ENCODE measurements at places on chromosomes 13 and 19. TPM values are rescaled to one million over a fixed set of nuclear protein-coding genes. Genes with fewer than 3 reads are reported as not detected.

Gene JAK3
- total RNA-seq = 0.09 TPM

Gene VSTM2B
- total RNA-seq = not detected

Gene EXOC3L2
- 0.17 TPM for total RNA-seq

Gene ADAMTSL5
- total RNA-seq = not detected

Gene IGFL2
- total RNA-seq = not detected

Gene LYPD5
- total RNA-seq = 2.9 TPM

- no peak for DNase-seq
These were observed 320.6 kb downstream of the ITGBL1 start for GRCh38 chr13:101773062-101773461.

DNA sequence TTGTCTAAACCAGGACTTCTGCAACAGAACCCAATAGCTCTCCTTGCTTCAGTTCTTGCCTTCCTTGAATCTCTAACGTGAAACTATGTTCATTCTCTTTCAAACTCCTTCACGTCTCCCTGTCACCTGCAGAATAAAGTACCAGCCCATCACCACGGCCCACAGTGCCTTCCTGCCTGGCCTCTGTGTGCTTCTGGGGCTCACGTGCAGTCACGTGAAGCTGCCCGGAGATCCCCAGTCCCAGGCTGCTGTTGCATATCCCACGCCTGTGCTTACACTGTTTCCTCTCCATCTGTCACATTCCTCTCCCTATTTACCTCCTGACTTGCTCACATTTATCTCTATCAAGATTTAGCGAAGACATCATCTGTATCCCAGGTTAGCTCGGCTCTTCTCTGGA, 102.8 kb downstream of the STARD13 start:
- DNase-seq = no peak

GRCh38 chr19:16403151-16403977, 68.4 kb downstream of the EPS15L1 start:
- DNase-seq = no peak

DNA sequence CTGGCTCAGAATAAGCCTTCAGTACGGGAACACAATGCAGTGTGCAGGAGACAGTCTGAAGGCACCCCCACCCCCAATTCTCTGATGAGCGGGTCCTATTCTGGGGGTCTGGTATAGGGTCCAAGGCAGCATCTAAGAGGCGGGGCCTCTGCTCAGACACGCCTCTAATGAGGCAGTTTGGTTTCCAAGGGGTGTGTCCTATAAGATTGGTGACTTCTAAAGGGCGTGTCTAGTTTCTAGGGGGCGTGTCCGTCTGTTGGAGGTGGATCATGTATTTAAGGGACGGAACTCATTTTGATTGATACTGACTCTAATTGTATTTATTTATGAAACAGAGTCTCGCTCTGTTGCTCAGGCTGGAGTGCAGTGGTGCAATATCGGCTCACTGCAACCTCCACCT, 8.7 kb downstream of the FIZ1 start:
- peak; percentile 39 for DNase-seq

GRCh38 chr13:20446405-20446804, 79.3 kb downstream of the CRYL1 start:
- no peak for DNase-seq

- DNase-seq = no peak
These were observed 227.4 kb downstream of the TUBA3C start for GRCh38 chr13:18954254-18954653.

DNA sequence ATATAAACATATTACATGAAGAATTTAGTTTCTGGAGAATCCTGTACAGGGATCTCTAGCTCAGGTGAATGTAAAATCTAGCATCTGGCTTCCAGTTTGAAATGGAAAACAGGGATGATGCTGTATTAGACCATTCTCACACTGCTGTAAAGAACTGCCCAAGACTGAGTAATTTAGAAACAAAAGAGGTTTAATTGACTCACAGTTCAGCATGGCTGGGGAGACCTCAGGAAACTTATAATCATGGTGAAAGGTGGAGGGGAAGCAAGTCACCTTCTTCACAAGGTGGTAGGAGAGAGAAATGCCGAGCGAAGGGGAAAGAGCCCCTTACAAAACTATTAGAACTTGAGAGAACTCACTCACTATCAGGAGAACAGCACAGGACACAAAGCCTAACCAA, 17.0 kb upstream of the N4BP2L2 start:
- no peak for DNase-seq

GRCh38 chr19:56538761-56539263, at the start of gene ZFP28:
TSS of gene ZFP28 (plus strand) at chr19:56538948. CDS start at chr19:56539019, 71 bp downstream.
- no peak for DNase-seq

DNA sequence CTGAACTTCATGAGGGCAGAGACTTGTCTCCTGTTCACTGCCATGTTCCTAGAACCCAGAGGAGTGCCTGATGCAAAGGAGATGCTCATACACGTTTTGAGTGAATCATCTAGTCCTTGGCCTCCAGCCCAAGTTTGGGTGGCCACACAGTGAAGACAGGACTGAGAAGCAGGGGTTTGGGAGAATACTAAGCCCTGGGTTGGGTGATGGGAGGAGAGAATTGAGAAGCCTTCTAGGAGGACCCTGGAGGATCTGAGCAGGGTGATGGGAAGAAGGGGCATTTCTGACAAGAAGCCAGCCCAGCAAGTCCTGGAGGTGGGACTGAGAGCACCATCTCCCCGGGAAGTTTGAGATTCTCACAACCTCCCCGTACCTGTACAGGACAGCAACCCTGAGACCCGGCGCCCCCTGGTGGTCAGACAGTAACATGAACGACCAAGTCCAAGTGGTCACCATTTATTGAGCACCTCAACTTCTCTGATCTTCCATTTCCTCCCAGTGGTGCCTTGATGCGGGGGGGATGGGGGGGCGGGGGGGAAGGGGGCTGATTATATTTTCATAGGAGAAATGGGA, 11.0 kb downstream of the CTU1 start:
- peak; percentile 63 for DNase-seq

GRCh38 chr13:98273824-98274742, 97.0 kb upstream of the RNF113B start:
- DNase-seq = no peak

DNA sequence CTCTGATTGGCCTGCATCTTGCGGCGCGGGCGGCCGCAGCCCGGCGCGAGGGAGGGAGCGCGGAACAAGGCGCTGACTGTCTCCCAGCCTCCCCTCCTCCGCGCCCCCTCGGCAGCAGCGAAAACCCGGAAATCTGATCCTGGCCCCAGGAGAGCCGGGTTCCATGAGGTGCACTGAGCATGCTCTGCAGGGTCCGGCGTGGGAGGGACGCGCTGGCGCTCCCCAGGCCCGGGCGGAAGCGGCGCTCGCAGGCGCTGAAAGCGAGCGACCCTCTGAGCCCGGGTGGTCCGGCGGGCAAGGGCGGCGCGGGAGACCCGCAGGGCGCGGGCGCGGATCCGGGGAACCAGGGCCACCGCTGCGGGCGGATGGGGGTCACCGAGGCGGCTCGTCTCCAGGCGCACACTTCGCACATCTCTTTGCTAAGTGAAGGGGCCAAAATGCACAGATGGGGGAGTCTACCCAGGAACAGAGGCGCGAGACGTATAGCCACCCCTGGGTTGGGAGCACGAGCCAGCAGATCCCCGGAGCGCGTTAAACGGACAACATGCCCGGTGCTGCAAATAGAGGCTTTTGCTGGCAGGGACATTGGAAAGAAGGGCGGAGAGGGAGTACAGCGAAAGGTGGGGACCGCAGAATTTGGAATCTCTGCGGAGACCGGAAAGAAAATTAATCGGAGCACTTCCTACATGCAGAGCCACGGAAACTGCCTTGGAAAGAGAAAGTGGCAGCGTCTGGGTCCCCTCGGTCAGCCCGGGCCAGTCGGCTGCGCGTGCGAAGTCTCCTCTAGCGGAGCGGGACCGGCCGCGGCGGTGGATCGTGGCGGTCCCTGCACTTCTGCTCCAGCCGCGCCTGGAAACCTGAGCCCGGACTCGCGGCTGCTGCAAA, 510 bp upstream of the PCDH9 start:
- peak; percentile 90 for DNase-seq

DNA sequence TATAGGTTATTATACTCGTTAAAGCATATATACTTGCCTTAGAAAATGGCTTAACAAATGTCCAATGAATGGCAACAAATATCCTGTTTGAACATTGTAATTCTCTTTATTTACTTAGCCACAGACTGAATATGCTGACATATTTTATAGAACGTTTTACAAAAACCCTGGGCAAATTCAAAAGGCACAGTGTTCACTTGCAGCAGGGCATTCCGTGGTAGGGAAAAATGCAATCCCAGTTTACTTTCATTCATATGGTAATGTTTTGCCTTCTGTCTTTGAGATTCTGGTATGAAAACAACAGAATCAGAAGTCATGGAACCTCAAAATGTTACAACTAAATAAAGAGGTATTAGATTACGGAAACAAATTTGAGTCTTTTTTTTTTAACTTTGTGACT, 56.2 kb upstream of the MYCBP2 start:
- no peak for DNase-seq

DNA sequence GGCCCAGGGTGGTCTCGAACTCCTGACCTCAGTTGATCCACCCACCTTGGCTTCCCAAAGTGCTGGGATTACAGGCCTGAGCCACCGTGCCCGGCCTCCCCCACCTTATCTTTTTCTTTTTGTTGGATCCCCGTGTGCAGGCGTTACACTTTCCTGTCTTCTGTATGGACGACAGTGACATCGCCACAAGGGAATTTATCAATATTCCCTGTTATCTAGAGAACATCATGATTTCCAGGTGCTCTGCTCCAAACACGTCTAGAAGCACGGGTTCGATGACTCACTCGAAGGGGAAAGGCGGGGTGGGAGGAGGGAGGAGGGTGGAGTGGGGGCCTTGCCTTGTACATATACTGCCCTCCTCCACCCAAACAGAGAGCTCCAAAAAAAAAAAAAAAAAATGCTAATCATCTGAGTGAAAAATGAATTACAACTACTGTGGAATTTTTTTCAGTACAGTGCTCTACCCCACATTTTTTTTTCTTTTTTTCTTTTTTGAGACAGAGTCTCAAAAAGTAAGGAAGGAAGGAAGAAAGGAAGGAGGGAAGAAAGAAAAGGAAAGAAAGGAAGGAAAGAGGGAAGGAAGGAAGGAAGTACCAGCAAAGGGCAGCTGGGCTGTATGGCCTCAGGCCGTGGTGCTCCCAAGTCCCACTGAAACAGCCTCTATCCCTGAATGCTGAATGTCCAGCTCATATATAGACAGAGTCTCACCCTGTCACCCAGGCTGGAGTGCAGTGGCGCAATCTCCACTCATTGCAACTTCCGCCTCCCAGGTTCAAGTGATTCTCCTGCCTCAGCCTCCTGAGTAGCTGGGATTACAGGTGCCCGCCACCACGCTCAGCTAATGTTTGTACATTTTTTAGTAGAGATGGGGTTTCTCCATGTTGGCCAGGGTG, 36.8 kb downstream of the INSR start:
- peak; percentile 87 for DNase-seq

DNA sequence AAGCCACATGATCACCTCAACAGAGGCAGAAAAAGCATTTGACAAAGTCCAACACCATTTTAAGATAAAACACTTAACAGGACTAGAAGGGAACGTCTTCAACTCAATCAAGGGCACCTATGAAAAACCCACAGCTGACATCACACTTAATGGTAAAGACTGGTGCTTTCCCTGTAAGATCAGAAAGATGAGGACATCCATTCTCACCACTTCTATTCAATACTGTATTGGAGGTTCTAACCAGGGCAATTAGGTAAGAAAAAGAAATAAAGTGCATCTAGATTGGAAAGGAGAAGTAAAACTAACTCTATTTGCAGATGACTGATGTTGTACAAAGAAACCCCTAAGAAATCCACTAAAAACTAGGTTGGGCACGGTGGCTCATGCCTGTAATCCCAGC, 11.2 kb upstream of the AKAP8 start:
- DNase-seq = no peak

GRCh38 chr13:41244556-41244955, 18.8 kb downstream of the MTRF1 start:
- DNase-seq = no peak

- DNase-seq = peak; percentile 58
These were observed 115.3 kb downstream of the LRCH1 start for GRCh38 chr13:46668302-46668720.

- DNase-seq = peak; percentile 21
These were observed 4.3 kb upstream of the RAP2A start for GRCh38 chr13:97429681-97430081.

DNA sequence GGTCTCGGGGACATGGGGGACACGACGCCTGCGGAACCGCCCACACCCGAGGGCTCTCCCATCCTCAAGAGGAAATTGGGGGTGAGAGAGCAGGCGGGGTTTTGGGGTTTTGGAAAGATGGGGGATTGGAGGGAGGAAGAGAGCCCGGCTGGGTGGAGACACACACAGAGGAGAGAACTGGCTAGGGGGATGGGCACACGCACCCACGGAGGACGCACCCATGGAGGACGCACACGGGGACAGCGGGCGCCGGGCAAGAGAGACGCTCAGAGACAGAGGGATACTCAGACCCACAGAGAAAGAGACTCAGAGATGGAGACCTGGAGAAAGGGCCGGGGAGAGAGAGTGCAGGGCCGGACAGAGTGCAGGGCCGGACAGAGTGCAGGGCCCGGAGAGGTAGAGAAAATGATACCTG, 52.1 kb downstream of the MAP4K1 start:
- no peak for DNase-seq

DNA sequence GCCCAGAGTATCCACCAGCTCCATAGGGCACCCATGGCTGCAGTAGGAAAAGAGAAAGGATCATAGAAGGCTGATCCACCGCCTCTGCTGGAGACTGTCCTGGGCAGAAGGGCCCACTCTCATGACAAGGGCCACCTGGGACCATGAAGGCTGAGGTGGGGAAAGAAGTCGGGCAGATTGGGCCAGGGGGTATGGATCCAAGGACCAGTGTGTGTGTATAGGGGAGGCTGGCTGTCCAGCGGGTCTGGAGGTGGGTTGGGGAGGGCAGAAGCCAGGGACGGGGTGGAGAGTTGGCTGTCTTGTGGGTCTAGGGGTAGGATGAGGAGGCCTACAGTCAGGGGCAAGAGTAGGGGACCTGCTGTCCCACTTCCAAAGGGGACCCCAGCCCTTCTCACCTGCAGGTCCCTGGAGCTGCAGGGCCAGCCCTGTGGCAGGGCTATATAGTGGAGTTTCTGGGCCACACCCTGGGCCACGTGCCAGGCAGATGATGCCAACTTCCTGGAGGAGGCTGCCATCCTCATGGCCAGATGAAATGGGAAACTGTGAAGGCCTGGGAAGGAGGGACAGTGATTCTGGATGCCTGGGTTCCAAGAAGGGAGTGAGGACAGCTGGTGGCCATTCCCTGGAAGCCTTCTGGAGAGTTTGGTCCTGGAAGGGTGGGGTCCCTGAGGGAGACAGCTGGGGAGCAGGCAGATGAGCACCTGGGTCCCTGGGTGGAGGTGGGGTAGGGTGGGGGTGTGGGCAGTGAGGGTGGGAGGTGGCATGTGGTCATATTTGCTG, at the start of gene FCGBP:
TSS of gene FCGBP (minus strand) at position 51 of the 780 bp plus-strand sequence.
- DNase-seq = no peak

GRCh38 chr13:28058866-28059613, 41.3 kb downstream of the FLT3 start:
- DNase-seq = peak; percentile 17

DNA sequence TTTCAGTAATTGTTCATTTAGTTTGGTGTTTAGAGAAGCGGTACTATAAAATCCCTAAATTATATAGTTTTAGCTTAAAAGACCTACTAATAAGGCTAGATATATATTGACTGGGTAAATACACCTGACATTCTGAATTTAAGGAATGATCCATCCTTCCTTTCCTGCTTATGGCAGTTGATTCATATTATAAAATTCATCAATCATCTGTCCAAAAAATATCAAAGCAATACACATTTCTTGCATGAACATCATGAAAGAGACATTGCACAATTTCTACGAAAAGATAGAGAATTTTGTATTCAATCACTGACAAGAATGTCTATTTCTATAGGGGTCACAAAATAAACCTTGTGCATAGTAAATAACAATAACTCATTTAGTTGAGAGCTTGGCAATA, 514.9 kb downstream of the SLITRK6 start:
- no peak for DNase-seq

Data from Daoy (cell line).